ENCODE measurements at places on chromosomes 16 and 17.

GRCh38 chr16:50238868-50239301 is 27.5 kb upstream of the ADCY7 start:
- DNase-seq: no peak

GRCh38 chr17:27990100-27990499 is 52.4 kb upstream of the NLK start:
- DNase-seq: no peak

DNA sequence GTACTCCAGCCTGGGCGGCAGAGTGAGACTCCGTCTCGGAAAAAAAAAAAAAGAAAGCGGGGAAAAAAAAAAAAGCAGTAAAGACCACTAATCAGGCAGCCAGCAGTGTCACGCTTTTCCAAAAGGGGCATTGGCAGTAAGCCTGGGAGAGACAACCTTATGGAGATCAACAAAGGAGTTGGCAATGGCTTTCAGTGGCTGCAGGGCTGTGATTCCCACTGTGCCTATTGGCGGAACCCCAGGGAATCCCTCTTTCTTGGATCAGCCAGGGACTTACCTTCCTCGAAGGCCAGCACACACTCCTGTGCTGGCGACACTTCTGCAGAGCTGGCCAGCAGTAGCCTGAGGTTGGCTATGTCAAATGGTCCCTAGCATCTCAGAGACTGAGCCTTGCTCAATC is 43.2 kb upstream of the ZFHX3 start:
- no peak for DNase-seq

DNA sequence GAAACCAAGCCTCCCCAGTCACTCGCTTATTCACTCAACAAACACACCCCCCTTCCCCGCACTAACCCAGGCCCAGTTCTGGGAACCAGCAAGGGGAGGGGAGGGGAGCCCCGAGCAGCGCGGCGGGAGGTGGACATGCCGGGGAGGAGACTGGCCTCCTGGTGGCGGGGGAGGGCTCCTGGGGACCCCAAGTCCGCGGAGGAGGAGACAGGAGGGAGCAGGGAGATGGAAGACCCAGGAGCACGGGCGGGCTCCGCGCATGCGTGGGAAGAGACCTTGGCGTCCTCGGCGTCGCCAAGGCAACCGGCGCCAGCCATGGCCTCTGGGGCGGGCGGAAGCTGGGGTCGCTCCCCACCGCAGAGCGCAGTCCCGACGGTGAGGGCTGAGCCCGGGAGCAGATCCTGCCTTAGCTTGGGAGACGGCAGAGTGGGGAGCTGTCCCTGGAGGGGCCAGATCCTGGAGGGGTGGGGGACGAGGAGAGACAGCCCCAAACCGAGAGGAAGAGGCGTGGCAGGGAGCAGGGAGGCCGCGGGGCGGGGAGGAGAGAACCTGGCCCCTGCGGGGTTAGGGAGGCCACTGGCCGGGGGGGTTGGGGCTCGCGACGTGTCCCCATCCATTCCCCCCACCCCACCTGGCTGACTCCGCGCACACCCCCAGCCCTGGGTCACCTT is at the start of gene PRR29:
Gene PRR29 (plus strand): TSS at position 302 of the 671 bp plus-strand sequence. CDS start 14 bp downstream, at position 316.
- DNase-seq: peak; percentile 64

DNA sequence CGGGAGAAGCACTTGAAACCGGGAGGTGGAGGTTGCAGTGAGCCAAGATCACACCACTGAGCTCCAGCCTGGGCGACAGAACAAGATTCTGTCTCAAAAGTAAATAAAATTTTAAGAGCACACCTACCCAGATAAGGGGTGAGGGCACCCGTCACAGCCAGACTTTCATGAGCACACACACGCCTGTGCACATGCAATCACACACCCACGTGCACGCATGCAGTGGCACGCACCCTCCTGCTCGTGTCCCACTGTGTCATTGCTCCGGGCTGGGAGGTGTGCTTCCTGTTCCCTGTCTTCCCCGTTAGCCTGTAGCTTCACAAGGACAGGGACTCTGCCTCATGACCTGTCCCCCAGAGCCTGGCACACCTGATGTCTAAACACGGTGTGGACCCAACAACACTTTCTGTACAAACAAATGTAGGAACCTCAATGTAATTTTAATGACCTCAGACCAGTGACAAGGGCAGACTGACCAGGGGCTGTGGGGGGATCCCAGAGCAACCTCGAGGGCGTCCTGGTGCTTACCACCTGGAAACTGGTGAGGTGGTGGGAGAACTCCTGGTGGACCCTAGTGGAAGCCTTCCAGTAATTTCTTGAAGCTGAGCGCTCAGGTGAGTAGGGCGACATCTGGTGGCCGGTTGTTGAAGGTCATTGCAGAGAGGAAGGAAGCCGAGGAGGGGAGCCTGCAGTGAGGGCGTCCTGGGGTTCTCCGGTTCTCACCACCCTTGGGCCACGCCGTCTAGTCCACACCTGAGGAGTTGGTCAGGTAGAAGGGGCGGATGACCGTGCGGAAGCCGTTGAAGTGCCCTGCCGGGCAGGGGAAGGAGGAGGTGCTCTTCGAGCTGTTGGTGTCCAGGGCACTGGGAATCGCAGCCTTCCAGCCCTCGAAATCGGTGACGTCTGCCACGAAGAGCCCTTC is 8.6 kb downstream of the LGALS3BP start:
- DNase-seq: peak; percentile 85

- DNase-seq: no peak
Measured at GRCh38 chr16:84703681-84704080, 3.9 kb downstream of the USP10 start.

GRCh38 chr17:8474826-8475225 is 39.1 kb downstream of the NDEL1 start:
- DNase-seq: no peak

DNA sequence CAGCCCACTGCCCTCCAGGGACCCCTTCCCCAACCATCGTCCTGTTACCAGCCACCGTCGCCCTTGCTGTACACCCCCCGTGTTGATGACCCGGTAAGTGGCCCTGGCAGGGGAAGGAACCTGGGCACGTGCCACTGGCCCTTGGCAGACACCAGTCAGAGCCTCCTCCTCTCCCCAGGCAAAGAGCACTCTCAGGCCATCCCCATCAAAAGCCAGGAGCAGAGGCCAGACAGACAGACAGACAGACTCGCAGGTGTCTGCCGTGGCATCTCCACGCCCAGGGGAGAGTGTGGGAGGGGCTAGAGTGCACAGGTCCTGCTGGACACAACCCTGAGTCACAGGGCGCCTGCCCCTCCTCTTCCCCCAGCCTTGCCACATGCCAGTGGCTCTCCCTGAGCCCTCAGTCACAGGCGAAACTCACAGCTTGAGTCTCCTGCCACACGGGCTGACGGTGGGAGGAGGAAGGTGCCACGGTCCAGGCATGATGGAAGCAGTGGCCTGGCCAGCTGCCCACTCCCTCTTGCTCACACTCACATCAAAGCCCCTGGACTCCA is 7.8 kb downstream of the CLCN7 start:
- no peak for DNase-seq

GRCh38 chr16:54703339-54703738 is 227.3 kb upstream of the IRX5 start:
- DNase-seq: no peak

DNA sequence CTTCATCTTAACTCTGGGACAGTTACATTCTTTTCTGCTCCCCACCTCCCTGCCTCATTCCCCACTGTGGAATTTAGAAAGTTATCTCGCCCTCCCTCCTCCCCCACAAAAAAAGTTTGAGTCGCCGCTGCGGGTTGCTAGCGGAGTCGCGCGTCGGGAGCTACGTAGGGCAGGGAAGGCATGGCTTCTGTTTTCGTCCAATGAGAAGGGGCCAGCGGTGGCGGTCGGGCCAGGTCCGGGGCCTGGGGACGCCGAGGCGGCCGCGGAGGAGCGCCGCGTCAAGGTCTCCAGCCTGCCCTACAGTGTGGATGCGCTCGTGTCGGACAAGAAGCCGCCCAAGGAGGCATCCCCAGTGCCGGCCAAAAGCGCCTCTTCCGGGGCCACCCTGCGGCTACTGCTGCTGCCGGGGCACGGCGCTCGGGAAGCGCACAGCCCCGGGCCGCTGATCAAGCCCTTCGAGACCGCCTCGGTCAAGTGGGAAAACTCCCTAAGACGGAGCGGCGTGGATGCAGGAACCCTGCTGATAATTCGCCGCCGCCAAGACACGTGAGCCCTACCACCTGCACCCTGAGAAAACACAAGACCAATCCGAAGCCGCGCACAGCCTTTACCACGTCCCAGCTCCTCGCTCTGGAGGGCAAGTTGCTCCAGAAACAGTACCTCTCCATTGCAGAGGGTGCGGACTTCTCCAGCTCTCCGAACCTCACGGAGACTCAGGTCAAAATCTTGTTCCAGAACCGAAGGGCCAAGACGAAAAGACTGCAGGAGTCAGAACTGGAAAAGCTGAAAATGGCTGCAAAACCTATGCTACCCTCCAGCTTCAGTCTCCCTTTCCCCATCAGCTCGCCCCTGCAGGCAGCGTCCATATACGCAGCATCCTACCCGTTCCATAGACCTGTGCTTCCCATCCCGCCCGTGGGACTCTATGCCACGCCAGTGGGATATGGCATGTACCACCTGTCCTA is 8.9 kb downstream of the OR4D1 start:
- peak; percentile 50 for DNase-seq

DNA sequence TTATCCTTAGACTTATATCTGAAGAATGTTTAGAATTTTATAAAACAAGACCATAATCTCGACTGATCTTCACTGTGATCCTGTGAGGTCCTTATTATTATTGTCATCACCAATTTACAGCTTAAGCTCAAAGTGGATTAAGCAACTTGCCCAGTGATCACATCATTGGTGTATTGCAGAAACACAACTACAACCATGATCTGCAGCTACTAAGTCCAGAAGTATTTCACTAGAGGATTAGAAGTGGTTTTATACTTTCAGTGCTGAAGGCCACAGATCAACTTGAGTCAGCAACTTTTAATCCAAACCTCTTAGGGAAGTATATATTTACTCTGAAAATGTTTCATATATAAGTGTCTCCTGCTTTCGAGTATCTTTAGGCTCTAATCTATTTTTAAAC is 624.3 kb upstream of the SOX9 start:
- no peak for DNase-seq

DNA sequence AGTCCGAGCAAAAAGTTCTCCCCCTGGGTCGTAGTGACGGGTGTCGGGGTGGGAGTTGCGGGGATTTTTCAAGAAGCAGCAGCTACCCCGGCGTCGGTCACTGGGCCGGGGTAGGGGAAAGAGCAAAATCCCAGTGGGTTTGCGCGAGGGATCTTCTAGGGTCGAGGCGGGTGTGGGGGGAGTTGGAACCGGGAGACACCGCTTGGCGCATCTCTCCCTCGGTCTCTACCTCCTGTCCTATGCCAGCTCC is 2.3 kb upstream of the UBTF start:
- no peak for DNase-seq

GRCh38 chr16:82259731-82260130 is 89.7 kb upstream of the MPHOSPH6 start:
- DNase-seq: no peak

DNA sequence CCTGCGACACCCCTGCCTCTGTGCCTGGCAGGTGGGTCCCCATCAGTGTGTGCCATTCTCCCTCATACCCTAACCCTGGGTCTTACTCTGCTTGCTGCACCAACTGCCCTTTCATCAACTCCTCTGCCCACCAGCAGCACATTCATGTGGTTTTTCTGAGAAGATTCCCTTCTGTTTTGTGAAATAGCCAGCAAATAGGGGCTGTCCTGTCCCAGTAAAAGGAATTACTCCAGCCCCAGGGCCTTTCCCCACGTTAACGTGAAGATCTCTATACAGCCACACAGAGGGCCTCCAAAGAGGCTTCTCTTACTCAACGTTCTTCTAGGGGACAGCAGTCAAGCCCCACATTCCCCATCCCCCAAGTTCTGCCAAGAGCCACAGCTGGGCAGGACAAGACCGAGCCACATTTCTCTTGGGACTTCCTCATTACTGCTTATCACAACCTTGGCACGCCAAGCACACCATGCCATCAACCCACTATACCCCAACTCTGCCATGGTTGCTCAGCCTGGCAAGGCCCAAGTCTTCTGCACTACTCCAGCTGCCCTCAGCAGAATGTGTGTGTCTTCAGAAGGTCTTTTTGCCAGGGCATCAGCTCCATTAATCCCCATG is 18.7 kb upstream of the CCL2 start:
- DNase-seq: no peak

GRCh38 chr17:64005734-64006167 is 7.6 kb downstream of the PRR29 start:
- no peak for DNase-seq

DNA sequence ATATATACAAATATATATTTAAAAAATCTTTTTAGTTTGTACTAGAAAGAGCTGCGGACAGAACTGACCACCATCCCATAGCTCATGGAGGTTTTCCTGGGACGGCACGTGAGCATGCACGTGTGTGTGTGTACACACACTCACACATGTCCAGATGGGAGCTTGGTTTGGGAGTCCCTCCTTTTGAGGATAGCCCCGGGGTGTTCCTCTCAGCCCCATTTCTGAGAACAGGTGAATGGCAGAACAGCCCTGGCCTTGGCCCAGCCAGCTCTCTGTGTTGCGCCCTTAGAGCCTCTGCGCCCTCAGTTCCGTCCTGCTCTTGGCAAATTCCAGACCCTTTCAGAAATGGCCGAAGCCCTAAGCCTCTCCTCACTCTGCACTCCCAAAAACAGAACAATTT is 70.1 kb downstream of the AMFR start:
- no peak for DNase-seq

- no peak for DNase-seq
Measured at GRCh38 chr16:56306690-56307533, 115.6 kb downstream of the GNAO1 start.

GRCh38 chr17:66357037-66357436 is 54.6 kb downstream of the PRKCA start:
- no peak for DNase-seq

DNA sequence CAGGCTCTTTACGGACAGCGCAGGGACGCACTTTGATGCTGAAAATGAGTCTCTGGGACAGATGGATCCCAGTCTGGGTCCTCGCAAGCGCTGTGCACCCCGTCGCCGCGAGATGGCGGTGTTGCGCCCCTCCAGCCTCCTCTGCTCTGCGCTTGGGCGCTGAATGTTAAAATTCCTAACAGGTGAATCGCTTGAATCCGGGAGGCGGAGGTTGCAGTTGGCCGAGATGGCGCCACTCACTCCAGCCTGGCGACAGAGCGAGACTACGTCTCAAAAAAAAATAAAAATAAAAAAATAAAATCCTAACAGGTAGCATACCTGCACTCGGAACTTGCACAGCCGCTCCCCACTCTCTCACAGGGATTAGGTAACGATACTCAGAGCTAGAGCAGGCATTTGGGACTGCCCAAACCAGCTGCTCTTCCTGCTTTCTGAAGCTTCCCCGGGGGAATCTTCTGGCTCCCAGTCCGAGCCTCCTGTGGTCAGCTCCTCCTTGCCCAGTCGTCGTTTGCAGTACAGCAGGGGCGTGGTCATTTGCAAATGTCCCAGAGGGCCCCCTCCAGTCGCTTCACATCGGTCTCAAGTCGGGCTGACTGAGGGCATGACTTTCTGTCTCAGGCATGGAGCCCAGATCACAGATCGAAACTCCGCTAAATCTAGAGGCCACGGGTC is 26.2 kb upstream of the OSGIN1 start:
- DNase-seq: peak; percentile 64

GRCh38 chr16:72604375-72604774 is 432.4 kb upstream of the PMFBP1 start:
- no peak for DNase-seq

DNA sequence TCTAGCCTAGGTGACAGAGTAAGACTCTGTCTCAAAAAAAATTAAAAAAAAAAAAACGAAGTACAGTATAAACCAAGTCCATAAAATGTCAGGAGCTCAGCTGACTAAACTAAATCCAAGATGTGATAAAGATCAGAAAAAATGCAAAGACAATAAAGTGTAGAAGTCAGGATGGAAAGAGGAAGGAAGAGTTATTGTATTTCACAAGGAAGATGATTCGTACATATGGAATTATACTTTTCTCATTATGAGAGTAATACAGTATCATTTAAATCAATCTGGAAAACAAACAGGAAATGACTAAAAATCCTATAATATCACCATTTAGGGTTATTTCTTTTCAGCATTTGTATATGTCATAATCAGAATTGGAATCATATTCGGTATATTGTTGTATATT is 11.4 kb upstream of the APOH start:
- DNase-seq: no peak

Measured in stimulated activated CD4-positive, alpha-beta T cell treated with anti-CD3 and anti-CD28 coated beads, Interleukin-2, amount 100 ng/mL, for 48 hours (primary cell).